ENCODE measurements at places on chromosomes 4 and X. TPM values are rescaled to one million over a fixed set of nuclear protein-coding genes. Genes with fewer than 3 reads are reported as not detected.

DNA sequence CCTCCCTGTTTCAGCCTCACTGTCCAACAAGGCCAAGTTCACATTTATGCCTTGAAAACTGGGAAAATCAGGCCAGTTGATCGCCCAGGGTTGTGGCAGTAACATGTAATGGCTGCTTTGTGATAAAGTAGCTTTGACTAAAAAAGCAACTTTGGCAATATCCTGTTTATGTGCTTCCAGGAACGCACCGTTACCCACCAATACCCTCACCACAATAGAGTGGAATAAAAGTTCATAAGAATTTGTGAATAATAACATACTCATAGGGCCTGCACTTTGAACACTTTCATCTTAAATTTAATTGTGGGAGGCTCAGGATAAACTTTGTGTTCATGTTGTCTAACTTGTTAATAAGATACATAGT, 80.7 kb upstream of the MAML3 start:
- H3K27ac ChIP-seq, result no peak overlapping the region
- peaks cover 34% of the 10 kb centered on the region for H3K4me1 ChIP-seq
- no peak for DNase-seq
- no peaks in the 10 kb centered on the region for H3K36me3 ChIP-seq

DNA sequence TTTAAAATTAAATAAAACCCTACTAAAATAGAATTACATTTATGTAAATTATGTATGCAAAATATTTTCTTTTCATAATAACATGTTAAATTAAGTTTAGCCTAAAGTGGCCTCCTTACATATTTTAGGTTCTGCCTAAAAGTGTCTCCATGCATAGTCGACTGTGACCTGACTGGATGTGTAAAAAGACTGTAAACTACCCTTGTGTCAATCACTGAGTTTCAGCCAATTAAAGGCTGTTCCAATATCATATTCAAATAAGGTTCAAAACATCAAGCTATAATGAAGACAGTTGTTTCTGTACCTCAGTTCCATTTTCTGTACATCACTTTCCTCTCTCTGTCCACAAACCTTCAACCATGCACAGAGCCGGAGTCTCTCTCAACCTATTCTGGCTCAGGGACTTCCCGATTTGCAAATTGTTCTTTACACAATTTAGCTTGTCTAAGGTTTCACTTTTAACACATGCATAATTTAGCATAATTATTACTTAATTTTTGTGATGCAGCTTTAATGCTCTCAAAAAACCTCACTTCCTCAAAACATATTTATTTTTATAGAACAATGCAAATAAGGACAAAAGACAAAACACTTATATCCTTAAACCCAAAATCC, 60.1 kb downstream of the SH3RF1 start:
- H3K4me1 ChIP-seq, result peaks cover 34% of the 10 kb centered on the region
- H3K27me3 ChIP-seq, result no peaks in the 10 kb centered on the region
- DNase-seq, result no peak
- H3K36me3 ChIP-seq, result no peaks in the 10 kb centered on the region
- H3K27ac ChIP-seq, result no peak overlapping the region

GRCh38 chr4:12844141-12844540, 640.0 kb downstream of the RAB28 start:
- peaks cover 10% of the 10 kb centered on the region for H3K4me1 ChIP-seq
- H3K27ac ChIP-seq, result no peak overlapping the region
- H3K36me3 ChIP-seq, result no peaks in the 10 kb centered on the region
- no peak overlapping the region for H3K4me3 ChIP-seq

- H3K36me3 ChIP-seq, result no peaks in the 10 kb centered on the region
- no peaks in the 10 kb centered on the region for H3K27me3 ChIP-seq
- H3K27ac ChIP-seq, result no peak overlapping the region
Observed at GRCh38 chr4:53925050-53925605, 139.3 kb downstream of the CHIC2 start.

GRCh38 chr4:101160792-101161592, 186.3 kb downstream of the PPP3CA start:
- no peak for DNase-seq
- H3K36me3 ChIP-seq, result no peaks in the 10 kb centered on the region
- no peak overlapping the region for H3K27ac ChIP-seq
- H3K27me3 ChIP-seq, result no peaks in the 10 kb centered on the region
- H3K4me3 ChIP-seq, result no peak overlapping the region
- H3K4me1 ChIP-seq, result peaks cover 29% of the 10 kb centered on the region

- DNase-seq, result no peak
- no peaks in the 10 kb centered on the region for H3K4me1 ChIP-seq
- H3K27me3 ChIP-seq, result no peaks in the 10 kb centered on the region
- H3K27ac ChIP-seq, result no peak overlapping the region
- H3K36me3 ChIP-seq, result no peaks in the 10 kb centered on the region
- no peak overlapping the region for H3K4me3 ChIP-seq
Observed at GRCh38 chr4:62156205-62156604, 956.1 kb downstream of the ADGRL3 start.

DNA sequence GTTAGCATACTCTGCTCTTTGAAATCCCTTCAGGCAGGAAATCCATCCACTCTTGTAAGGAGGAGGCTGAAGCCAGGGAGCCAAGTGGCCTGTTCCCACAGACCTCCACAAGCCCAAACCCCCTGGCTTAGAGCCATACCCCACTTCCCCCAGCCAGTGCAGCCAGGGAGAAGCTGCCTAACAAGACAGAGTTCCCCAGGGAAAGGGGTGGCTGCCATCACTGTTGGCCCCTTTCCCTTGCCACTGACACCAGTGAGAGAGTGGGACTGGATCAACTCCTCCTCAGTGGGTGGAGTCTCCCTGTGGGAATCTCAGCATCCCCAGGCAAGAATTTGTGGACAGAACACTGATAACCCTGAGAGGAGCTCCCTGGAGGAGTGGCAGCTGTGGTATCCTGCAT, 389.4 kb downstream of the PABPC4L start:
- H3K36me3 ChIP-seq, result no peaks in the 10 kb centered on the region
- peaks cover 4% of the 10 kb centered on the region for H3K4me1 ChIP-seq
- H3K4me3 ChIP-seq, result no peak overlapping the region
- no peaks in the 10 kb centered on the region for H3K27me3 ChIP-seq
- no peak for DNase-seq

DNA sequence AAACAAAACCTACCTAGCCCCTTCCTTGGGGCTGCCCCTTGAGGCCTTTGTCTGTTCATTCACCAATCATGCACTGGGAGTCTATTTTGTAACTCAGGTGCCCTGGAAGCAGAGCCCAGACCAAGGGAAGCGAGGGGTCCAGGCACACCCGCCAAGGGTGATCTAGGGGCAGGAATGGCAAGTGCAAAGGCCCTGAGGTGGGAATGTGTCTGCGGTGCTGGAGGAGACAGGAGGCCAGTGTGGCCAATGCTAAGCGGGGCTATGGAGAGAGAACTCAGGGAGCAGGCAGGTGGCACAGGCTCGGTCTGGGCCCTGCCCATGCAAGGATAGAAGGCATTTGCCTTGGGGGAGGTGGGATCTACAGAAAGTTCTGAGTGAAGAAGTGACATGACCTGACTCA, 3.5 kb upstream of the SH3BP2 start:
- no peak for DNase-seq
- no peaks in the 10 kb centered on the region for H3K4me1 ChIP-seq
- no peak overlapping the region for H3K27ac ChIP-seq

GRCh38 chrX:44829832-44830231, 14.0 kb upstream of the DUSP21 start:
- H3K4me3 ChIP-seq, result no peak overlapping the region
- no peaks in the 10 kb centered on the region for H3K27me3 ChIP-seq
- H3K4me1 ChIP-seq, result no peaks in the 10 kb centered on the region
- no peaks in the 10 kb centered on the region for H3K36me3 ChIP-seq

The USP51 gene
- 6.6 TPM for total RNA-seq

DNA sequence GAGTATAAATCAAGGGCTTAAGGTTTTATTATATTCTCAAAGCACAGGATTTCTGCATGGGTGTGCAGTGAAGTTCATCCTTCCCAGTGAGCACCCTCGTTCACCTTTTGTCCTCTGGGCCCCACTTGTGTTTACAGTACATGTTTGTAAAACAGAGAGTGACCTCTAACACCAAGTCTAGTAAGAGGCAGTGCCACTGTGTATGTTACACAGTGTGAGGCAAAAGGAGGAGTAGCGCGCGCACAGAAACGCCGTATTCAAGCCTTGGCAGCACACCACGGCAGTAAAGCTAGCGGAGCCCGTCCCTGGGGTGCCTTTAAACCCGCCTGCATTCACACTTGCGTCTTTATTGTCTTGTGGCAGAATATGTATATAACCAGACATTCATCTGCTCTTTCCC, 51.9 kb downstream of the CCNI start:
- H3K4me1 ChIP-seq, result peaks cover 16% of the 10 kb centered on the region
- H3K27ac ChIP-seq, result peak overlapping the region; percentile 6
- H3K36me3 ChIP-seq, result no peaks in the 10 kb centered on the region

DNA sequence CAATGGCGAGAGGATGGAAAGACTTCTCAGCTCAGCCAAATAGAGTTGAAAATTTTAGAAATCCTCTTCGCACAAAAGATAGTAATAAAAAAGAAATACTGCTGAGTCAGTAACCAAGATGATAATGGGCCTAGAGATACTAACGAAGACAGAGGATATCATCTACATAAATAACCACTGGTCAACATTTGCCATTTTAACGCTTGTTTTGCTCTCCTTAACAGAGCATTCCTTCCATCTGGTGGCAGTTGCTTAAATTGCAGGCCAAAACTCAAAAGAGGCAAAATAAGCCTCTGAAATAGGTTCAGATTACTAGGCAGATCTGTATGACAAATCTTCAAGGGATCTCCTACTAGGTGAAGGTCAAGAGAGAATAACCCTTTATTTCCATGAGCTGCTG, 51.7 kb upstream of the MCF2 start:
- H3K27ac ChIP-seq, result no peak overlapping the region
- peak; percentile 24 for DNase-seq
- no peaks in the 10 kb centered on the region for H3K27me3 ChIP-seq
- no peak overlapping the region for H3K4me3 ChIP-seq

The CWH43 gene
- not detected for total RNA-seq

The IQSEC2 gene
- 8.3 TPM for total RNA-seq

The NIPAL1 gene
- 1.2 TPM for total RNA-seq

DNA sequence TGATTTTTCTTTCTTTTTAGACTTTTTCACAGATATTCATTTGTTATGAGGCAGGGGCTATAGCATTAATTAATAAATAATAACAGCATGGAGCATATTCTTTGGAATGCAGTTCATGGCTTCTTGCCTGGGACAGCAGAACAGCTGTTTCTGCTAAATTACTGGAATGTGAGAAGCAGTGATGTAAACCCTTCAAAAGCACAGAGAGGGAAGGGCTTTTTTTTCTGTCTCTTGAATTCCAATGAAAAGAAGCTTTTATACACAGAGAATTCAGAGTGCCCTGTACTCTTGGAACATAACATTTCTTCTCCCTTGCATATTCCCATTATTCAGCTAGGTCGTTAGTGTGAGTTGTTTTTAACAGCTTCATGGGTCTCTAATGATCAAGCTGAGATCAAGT, 28.5 kb upstream of the ANK2 start:
- H3K27me3 ChIP-seq, result no peaks in the 10 kb centered on the region
- H3K27ac ChIP-seq, result peak overlapping the region; percentile 5
- peak; percentile 13 for DNase-seq
- peaks cover 13% of the 10 kb centered on the region for H3K4me1 ChIP-seq
- no peaks in the 10 kb centered on the region for H3K36me3 ChIP-seq

GRCh38 chr4:147789596-147789995, 57.7 kb downstream of the ARHGAP10 start:
- no peaks in the 10 kb centered on the region for H3K36me3 ChIP-seq
- H3K4me3 ChIP-seq, result no peak overlapping the region
- peaks cover 37% of the 10 kb centered on the region for H3K4me1 ChIP-seq
- H3K27ac ChIP-seq, result no peak overlapping the region

The CFAP99 gene
- total RNA-seq, result not detected

The MAML3 gene
- total RNA-seq, result 13.5 TPM

GRCh38 chrX:26783512-26784225, 567.7 kb downstream of the MAGEB5 start:
- no peak overlapping the region for H3K27ac ChIP-seq
- no peaks in the 10 kb centered on the region for H3K27me3 ChIP-seq
- H3K4me3 ChIP-seq, result no peak overlapping the region
- DNase-seq, result peak; percentile 68
